HCT116 (cell line): ENCODE measurements at places on chromosomes 1 and 21.

- DNase-seq = no peak
Measured at GRCh38 chr1:212683357-212683722, 16.3 kb downstream of the BATF3 start.

- DNase-seq = no peak
Measured at GRCh38 chr1:51627672-51628071, 10.8 kb downstream of the OSBPL9 start.

DNA sequence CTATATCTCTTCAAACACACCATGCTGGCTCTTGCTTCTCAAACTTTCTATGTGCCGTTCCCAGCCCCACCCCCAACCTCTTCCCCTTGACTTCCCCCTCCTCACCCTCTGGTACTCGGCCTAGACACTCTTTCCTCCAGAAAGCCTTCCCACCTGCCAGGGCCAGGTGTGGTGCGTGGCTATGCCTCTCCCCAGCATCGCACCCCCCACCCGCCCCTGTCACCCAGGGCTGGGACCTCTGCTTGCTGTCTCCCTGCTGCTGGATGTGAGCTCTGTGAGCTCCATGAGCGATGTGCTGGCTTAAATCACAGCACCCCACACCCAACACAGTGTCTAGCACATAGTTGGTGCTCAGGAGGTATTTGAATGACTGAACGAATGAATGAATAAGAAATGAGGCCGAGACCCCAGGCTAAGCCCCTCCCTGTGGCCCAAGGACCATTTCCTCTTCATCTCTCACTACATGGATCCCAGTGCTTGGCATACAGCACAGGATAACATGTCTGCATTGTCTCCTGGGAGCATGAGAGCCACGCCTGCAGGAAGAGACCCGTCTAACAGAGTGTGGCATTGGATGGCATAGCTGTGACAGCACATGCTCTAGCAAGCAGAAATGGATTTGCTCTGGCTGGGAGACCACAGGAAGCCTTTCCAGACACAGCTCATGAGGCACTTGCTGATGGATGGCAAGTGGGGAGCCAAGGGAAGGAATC, 19.7 kb downstream of the TNNT2 start:
- no peak for DNase-seq

DNA sequence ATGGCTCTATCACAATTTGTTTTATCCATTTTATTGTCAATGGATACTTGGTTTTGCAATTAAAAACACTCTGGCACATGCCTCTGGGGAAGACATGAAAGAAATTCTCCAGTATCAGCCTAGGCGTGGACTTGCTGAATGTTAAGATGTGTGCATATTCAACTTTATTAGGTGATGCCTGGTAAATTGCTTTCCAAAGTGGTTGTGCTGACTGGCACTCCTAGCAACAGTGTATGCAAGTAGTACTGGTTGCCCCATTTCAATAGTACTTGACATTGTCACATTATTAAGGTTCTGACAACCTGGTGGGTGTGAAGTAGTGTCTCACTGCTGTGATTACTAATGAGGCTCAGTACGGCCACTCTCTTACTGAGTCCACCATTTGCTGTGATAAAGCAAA, 48.1 kb downstream of the BEND5 start:
- no peak for DNase-seq

DNA sequence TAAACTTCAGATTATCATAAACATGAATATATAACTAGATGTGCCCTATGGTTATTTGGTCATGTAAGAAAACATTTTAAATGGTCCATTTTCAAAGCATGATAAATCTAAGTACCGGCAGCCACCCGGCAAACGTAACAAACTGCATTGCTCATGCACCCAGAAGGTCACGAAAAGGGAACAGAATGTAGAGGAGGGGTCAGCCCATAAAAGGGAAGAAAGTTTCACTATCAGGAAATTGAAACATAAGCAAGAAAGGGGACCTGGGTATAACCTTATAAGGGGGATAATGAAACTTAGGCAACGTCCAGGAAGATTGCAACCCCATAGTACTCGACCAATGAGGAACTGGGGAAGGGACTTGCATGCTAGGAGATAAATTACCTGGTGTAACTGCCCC, 421.2 kb upstream of the ZRANB2 start:
- no peak for DNase-seq

DNA sequence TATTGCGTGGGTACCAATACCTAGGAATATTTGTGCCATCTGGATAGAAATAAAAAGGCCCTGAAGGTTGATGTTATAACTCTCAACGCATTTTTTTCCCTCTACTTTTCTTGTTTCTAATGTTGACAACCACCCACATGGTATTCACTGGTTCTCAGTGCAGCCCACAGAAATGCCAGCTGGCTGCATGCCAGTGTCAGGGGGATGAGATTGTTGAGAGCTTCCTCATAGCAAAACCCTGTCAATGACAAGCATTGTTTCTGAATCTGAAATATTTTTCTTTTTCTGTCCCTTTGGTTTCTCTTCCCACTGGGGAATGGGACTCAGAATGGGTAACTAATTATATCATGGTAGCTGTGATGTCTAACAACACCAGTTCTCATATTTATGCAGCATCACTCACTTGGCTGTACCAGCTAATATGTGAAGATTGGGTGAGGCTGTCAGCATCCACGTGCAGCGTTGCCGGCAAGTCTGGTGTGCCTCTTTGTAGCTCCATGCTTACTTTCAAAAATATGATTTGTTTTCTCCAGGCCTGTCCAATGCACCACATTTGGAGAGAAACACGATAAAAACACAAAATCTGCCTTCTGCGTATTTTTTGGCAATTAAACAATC, 284.6 kb downstream of the PTBP2 start:
- DNase-seq = no peak

GRCh38 chr1:230753586-230754251, 6.5 kb downstream of the CAPN9 start:
- DNase-seq = peak; percentile 3

DNA sequence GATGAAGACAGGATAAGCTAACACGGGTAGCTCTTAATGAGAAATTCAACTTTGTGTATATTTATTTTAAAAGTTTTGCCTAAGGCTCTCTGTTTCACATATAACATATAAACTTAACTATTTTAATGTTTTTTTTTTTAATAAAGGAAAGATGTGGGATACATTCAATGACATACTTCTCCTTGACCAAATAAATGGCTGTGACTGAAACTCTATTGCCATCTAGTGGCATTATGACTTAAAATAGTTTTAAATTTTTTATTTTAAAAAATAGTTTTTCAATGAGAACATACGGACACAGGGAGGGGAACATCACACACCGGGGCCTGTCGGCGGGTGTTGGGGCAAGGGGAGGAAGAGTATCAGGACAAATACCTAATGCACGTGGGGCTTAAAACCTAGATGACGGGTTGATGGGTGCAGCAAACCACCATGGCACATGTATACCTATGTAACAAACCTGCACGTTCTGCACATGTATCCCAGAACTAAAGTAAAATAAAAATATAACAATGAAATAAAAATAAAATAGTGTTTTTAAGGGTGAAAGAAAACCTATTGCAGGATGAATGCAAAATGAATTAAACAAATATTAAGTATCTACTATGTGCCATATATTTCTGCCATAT, 83.4 kb downstream of the LYST start:
- peak; percentile 26 for DNase-seq

GRCh38 chr1:81730881-81731280, 69.9 kb upstream of the ADGRL2 start:
- no peak for DNase-seq

DNA sequence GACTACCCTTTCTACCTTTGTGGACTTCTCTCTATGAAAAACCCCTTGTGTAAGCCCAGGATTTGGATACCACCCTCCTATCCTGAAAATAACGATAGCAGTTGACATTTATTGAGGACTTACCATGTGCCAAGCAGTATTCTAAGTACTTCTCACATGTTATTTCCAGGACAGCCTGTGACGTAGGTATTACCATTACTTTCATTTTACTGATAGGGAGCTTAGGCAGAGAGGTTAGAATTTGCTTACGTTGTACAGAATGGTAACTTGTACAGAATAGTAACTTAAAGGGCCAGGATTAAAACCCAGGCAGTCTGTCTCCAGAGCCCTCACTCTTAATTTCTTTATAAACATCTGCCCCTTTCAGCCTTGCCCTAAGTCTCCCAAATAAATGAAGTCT, 138.3 kb downstream of the NTMT2 start:
- no peak for DNase-seq

- no peak for DNase-seq
Measured at GRCh38 chr1:171477804-171478203, 7.5 kb upstream of the PRRC2C start.

DNA sequence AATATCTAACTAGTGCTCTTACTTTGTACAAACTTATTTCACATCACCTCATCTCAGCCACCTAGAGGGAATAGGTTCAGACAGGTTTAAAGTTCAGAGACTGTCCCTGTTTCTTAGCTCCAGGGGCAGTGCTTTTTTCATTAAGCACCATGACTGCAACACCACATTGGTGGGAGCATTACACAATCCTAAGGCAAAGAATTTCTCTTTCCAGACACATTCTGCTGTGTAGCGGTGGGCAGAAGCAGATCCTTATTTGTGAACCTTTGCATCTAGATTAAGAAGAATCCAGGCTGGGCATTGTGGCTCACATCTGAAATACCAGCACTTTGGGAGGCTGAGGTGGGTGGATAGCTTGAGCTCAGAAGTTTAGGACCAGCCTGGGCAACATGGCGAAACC, 16.1 kb downstream of the LCA5L start:
- no peak for DNase-seq

DNA sequence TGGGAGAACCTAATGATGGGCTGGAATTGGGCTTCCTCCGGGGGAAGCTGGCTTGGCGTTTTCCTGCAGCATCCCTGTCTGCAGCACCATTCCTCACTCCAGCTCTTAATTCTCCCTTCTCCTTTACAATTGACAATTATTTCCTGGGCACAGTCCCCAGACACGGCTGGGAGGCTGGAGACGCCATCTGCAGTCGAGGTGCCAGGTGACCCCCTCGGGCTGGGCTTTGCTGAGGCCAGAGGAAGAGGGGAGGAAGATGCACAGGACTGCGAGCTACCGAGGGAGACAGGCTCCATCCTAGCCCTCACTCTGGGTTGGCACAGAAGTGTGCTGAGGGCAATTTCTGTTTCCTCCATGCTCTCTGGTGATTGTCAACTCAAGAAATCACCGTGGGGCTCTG, 453.8 kb downstream of the PTPRU start:
- no peak for DNase-seq

- no peak for DNase-seq
Measured at GRCh38 chr21:25373126-25374082, 233.9 kb downstream of the MRPL39 start.

- no peak for DNase-seq
Measured at GRCh38 chr1:82927753-82928152, 1071.2 kb downstream of the TTLL7 start.

GRCh38 chr1:183911285-183911684, 106.4 kb downstream of the RGL1 start:
- DNase-seq = no peak

- DNase-seq = no peak
Measured at GRCh38 chr21:45537746-45538291, 4.4 kb downstream of the SLC19A1 start.

GRCh38 chr1:8712413-8713231, 104.8 kb downstream of the RERE start:
- DNase-seq = no peak

GRCh38 chr1:220970311-220970710, 91.1 kb downstream of the HLX start:
- DNase-seq = no peak

- no peak for DNase-seq
Measured at GRCh38 chr1:61158591-61158990, 76.2 kb downstream of the NFIA start.

- DNase-seq = no peak
Measured at GRCh38 chr1:167412072-167412471, 106.3 kb downstream of the CD247 start.

- no peak for DNase-seq
Measured at GRCh38 chr1:38476111-38476849, 383.3 kb downstream of the RRAGC start.

DNA sequence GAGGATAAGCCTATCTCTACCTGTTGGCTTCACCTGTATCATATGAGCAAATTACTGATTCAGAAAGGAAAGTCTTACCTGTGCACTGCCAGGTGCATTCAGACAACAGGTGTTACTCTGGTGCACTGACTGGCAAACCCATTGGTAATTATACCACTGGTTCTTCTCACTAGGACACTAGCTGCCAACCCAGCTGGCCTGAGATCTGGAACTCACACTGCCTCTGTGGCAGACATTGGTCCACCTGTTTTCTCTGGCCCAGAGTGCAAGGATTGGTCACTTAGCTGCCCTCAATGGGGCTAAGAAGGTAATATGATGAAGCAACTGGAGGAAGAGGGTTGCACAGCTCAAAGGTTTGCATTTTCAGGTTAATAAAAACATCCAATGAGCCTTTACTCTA, 140.2 kb upstream of the DNAH14 start:
- no peak for DNase-seq

- DNase-seq = no peak
Measured at GRCh38 chr21:41048623-41049022, 119.3 kb upstream of the BACE2 start.

GRCh38 chr1:161096015-161096414, 2.1 kb upstream of the KLHDC9 start:
- no peak for DNase-seq

DNA sequence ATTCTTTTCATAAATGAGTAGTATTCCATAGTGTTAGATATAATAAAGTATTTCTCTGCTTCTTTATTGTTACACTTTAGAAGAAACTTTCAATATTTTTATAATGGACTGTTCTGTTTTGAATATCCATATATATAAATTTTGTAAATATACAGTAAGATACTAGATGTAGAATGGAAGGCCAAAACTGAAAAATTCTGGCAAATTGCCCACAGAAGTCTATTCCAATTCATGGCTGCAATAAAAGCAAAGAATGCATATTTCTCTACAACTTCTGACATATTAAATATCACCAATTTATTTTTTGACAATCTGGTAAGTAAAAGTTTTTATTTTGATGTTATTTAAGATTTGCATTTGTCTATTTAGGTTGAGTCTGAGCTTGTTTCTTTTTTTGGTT, 532.5 kb downstream of the NCAM2 start:
- no peak for DNase-seq

DNA sequence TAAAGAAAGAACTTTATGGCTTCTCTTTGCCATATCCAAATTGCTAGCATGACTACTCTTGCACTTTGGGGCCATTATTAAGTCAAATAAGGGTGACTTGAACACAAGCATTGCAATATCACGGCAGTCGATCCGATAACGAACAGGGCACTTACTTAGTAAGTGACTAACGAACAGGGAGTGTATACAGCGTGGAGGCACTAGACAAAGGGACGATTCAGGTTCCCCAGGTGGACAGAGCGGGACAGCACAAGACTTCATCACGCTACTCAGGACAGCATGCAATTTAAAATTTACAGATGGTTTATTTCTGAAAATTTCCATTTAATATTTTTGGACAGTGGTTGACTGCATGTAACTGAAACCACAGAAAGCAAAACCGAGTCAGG, 5.4 kb upstream of the PITHD1 start:
- DNase-seq = no peak
